H9 (cell line): ENCODE measurements at places on chromosomes 5 and 9. TPM values are rescaled to one million over a fixed set of nuclear protein-coding genes. Genes with fewer than 3 reads are reported as not detected.

GRCh38 chr5:99122976-99123375 lies 194.2 kb upstream of the CHD1 start:
- no peak for DNase-seq

DNA sequence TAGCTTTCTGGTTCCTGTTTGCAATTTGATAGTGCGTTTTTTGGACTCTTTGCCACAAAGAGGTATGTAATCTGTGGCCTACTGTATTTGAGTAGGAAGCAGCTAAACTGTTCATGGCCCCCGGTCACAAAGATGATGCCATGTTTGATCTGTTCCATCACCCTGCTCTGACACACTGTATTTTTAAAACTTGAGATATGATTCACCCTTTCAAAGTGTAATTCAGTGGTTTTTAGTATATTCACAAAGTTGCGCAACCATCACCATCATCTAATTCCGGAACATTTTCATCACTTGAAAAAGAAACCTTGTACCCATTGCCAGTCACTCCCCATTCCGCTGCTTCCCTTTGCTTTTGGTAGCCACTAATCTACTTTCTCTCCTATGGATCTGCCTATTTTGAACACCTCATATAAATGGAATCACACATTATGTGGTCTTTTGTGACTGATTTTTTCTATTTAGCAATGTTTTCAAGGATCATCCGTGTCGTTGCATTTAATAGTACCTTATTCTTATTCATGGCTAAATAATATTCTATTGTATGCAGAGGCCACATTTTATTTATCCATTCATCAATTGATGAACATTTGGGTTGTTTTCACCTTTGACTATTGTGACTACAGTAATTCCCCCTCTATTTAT lies 141.6 kb downstream of the NR3C1 start:
- no peak for DNase-seq

The RHOBTB3 gene
- 6.6 and 6.8 TPM in 2 replicates for total RNA-seq

The CD14 gene
- 0.13 TPM in 1 of 2 replicates, not detected in the other for total RNA-seq

DNA sequence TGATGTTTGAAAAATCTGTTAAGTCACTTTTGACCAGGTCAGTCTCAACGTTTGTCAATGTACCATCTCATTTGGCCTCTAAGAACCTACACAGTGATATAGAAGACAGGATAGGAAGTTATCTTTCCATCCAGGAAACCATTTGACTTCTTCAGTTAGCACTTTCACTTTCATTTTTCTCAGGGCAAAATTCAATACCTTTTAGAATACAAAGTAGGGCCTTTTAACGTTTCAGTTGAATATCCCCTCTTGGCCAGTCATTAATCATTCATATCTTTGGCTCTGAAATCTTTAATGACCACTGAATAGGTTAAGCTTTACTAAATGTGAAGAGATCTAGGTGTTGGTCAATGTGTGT lies 101.1 kb upstream of the GNAQ start:
- no peak for DNase-seq

DNA sequence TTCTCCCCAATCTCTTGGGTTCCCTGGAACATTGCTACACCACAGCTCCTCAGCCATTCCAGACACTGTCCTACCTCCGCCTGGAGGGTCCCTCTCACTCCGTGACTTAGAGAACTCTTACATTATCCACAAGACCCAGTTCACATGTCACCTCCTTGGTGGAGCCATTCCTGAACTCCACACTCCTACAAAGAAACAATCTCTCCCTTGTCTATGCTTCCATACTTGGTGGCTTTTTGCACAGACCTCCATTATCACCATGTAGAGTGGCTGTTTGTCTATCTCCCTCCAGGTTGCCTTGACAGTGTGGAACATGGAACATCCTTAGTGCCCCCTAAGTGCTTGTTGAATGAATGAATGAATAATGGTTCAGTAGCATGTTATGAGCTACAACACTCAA lies 105.9 kb downstream of the PAX5 start:
- no peak for DNase-seq

GRCh38 chr9:110932863-110933262 lies 105.4 kb downstream of the LPAR1 start:
- no peak for DNase-seq

The INSL6 gene
- not detected in 2 replicates for total RNA-seq

DNA sequence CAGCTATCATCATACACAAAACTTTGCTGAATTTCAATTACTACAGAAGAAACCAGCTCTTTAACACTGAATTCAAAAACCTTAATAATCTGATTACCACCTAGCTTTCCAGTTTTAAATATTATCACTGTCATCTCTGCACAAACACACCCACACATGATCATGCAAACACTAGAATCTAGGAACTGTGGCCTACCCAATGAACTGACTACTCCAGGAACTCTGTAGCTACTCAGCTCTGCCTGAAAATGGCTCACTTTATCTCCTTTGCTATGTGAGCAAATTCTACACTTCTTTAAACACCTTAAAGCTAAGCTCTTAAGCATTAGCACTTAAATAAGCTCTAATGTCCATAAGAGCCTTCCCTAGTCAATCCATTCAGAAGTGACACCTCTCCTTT lies 123.3 kb upstream of the DPYSL3 start:
- no peak for DNase-seq

GRCh38 chr5:169222934-169223594 lies 77.9 kb downstream of the SLIT3 start:
- DNase-seq = no peak

The TOR1B gene
- total RNA-seq = 18.1 and 18.7 TPM in 2 replicates

DNA sequence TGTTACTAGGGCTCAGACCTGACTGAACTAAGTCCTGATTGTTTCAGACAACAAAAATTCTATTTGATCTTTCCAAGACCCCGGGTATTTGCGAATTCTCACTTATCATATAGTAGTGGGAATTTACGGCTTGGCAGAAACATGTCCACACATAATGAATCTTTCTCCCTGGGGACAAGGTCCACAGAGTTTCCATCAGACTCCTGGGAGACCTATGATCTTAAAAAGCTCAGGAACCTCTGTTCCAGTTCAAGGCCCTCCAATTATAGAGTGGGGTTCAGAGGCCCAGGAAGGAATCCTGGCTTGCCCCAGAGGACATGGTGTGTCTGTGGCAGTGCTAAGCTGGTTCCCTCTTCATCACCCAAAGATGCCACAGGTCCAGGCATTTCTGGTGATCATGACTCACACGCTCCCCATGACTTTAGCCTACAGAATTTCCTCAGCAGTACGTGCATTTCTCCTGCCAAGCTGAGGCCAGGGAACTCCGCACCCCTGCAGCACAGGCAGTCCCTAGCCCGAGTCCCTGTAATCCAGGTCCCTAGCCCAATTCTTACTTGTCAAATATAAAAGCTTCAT lies 12.6 kb downstream of the RAPGEF1 start:
- DNase-seq = no peak

DNA sequence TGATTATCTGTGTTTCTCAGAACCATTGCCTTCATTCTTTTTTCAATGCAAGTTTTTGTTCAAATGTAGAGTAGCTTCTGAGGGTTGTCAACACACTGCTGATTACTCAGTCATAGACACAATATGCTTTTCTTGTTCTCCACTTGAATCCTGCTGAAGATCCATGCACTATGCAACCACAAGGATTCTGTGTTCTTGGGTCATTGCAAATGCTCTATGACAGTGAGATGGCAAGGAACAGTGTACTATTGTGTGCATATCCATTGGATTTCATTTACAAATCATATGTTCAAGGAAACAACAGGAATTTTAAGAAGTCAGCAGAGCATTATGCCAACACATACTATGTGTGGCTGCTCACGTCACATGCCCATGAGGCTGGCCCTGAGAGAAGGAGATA lies 1590.2 kb downstream of the EFNA5 start:
- no peak for DNase-seq

DNA sequence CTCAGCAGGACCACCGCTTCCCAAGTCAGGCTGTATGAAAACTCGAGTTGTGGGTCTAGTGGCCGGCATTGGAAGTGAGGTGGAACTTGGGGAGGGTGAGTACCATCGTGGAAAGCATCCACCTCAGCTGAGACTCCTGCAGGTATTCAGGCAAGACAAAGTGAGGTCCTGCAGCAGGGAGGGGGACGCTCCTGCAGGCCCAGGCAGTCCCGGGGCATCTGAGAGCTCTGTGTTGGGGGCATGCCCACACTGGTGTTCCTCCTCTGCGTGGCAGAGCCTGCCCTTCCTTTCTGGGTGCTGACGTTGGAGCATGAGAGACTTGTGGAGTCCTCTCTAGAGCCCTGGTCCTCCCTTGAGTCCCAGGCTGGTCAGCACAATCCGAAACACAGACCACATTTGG lies 187.7 kb downstream of the CACNA1B start:
- DNase-seq = no peak

The RLN1 gene
- total RNA-seq = 0.39 and 0.52 TPM in 2 replicates

The SLC25A2 gene
- total RNA-seq = not detected in 2 replicates

The INPP5E gene
- total RNA-seq = 20.4 and 21.0 TPM in 2 replicates

The PLEKHG4B gene
- total RNA-seq = 41.9 and 44.3 TPM in 2 replicates

DNA sequence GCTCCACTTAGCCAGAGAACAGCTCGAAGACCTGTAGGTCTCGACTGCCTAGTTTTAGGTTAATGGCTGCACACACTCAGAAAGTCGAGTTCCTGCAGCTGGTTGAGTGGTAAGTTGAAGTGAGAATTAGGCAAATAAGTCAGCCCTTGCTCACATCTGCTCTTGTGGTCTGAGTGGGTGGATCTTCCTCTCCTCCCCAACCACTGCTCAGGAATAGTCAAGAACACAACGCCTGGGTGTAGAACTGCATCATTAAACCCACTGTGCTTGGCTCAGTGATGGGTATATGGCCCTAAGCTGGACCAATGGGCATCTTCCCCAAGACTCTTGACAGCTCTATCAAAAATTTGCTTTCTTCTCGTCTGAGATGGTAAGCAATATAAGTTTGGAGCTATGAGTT lies 20.9 kb upstream of the ADAM19 start:
- DNase-seq = no peak

DNA sequence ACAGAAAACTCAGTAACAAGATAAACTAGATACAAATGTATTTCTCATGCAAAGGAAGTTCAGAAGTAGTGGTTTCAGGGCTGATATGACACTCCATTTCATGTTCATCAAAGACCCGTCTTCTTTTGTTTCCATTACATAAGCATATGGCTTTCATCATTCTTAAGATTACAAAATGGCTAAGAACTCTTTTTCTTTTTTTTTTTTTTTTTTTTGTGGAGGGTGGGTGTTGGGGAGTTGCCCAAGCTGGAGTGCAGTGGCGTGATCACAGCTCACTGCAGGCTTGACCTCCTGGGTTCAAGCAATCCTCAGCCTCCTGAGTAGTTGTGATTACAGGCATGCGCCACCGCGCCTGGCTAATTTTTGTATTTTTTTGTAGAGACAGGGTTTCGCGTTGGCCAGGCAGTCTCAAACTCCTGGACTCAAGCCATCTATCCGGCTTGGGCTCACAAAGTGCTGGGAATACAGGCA lies 22.0 kb upstream of the PTBP3 start:
- DNase-seq = no peak

DNA sequence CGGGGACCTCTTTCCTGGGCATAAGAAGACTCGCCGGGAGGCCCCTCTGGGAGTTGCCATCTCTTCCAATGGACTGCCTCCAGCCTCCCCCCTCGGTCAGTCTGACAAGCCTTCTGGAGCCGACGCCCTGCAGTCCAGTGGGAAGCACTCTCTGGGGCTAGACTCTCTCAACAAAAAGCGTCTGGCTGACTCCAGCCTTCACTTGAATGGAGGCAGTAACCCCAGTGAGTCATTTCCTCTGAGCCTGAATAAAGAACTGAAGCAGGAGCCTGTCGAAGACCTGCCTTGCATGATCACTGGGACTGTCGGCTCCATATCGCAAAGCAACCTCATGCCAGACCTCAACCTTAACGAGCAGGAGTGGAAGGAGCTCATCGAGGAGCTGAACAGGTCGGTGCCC lies 28.4 kb upstream of the LTC4S start:
- DNase-seq = no peak

GRCh38 chr9:134128727-134129679 lies 6.9 kb upstream of the WDR5 start:
- no peak for DNase-seq

The AMBP gene
- 0.20 and 0.81 TPM in 2 replicates for total RNA-seq

The SLC36A2 gene
- 0.07 and 0.15 TPM in 2 replicates for total RNA-seq

- DNase-seq = no peak
Observed at GRCh38 chr5:170533383-170533782, 29.6 kb downstream of the KCNIP1 start.

DNA sequence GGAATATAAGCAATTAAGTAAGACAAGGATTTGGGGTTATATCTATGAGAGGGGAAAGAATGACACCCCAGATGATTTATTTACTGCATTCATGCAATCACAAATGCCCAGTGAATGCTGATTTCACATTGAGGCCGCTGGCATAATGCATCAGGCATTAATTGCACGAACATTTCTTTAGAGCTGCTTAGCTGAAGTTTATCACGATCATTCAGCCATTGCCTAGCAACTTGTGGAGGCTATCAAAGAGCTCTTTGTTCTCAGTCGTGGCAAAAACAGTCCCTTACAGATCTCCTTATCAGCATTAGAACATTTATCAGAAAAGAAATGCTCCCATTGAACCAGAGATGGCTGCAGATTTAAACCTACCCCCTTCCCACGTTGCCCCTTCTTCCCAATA lies 88.7 kb upstream of the PRRC1 start:
- DNase-seq = no peak

- peak; percentile 39 for DNase-seq
Observed at GRCh38 chr5:79702606-79703380, 13.2 kb downstream of the CMYA5 start.

The ZNG1F gene
- 13.4 and 14.5 TPM in 2 replicates for total RNA-seq

- no peak for DNase-seq
Observed at GRCh38 chr5:71972777-71973473, 134.3 kb upstream of the MAP1B start.

- DNase-seq = no peak
Observed at GRCh38 chr9:135127718-135128670, 40.5 kb downstream of the OLFM1 start.

GRCh38 chr5:76547242-76547890 lies 75.8 kb downstream of the F2RL2 start:
- no peak for DNase-seq

DNA sequence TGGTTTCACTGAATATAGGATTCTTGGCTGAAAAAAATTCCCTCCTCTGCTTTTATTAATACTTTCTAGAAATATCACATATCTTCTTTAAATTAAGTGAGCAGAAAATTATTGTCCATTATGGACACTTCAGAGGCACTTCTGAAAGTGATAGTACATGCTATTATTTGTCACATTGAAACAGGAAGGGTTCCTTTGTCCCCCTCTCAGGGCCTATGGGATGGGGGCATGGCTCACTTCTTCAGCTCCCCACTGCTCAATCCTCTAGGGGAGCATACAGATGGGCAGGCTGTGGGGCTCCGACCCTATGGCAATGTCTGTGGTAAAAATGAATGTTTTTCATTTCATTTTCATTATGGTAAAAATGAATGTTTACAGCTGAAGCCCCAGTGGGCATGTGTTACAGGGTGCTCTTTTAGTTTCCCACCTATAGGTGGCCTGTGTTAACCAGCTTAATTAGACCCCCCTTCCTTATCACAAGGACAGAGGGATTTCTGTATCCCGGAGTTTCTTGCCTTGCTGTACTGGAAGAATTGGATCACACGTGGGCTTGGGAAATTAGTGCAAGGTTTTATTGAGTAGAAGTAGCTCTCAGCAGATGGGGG lies 1225.2 kb downstream of the PTPRD start:
- DNase-seq = no peak

DNA sequence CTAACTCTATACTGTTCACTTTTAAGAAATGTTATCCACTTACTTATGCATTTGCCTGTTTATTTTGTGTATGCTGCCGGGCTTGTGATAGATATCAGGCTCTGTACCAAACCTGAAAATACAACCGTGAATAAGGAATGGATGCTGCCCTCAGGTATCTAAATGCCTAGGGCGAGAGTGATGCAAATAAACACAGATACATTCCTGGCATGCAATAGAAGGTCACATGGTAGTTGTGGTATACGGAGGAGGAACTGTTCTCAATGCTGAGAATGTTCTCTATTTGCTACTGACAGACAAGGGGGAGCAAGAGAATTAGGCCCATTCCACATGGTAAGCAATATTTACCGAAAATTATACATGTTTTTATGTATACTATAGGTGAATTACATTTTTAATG lies 227.8 kb downstream of the ICE1 start:
- DNase-seq = no peak
